ENCODE measurements at places on chromosomes 6 and 20. TPM values are rescaled to one million over a fixed set of nuclear protein-coding genes. Genes with fewer than 3 reads are reported as not detected.

Gene SYTL3
- 3.9 TPM for total RNA-seq

Gene CFAP206
- total RNA-seq: not detected

GRCh38 chr6:156794546-156795354 lies 17.6 kb downstream of the ARID1B start:
- no peak for DNase-seq

Gene VSTM2L
- total RNA-seq: not detected

Gene GLO1
- total RNA-seq: 75.9 TPM

Gene MAP7
- total RNA-seq: 41.0 TPM

- no peak for DNase-seq
These were observed 39.3 kb downstream of the KLHL32 start for GRCh38 chr6:96963809-96964208.

GRCh38 chr6:134508862-134509498 lies 191.1 kb upstream of the SGK1 start:
- no peak for DNase-seq

DNA sequence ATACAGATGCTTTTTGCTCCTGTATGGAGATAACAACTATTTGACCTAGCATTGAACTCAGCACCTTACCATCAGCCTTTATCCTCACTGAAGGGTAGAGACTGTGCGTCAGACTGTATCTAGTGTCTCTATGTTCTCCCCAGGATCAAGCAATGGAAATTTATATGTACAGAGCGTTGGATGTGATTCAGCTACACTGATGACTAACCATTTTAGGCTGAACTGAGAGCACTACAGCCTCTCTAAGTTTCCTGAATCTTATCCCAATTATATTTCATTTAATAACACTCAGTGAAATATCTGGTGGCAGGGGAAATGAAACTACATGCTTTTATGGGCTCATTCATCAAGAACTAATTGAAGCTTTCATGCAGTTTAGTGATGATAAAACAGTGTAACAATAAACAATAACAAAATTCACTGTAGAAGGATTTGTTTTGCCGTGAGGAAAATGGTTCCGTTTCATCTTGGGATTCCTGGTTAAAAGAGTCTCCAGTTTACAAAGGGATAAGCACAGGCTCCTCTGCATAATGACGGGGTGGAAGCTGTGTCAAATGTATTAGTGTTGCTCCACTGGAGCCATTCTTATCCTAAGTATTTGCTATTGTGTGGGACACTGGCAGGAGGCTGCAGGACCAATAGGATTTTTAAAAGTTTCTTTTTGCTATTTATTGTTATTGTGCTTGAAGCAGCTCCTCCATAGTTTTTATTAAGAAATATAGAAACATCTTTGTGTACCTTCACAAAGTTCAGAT lies 567.6 kb upstream of the MMS22L start:
- DNase-seq: no peak

Gene ARMH2
- total RNA-seq: not detected

Gene EDN3
- 1.5 TPM for total RNA-seq
